Camera-type eye (tissue), 1 donor: ENCODE measurements at places on chromosomes 1 and 21. TPM values are rescaled to one million over a fixed set of nuclear protein-coding genes. Genes with fewer than 3 reads are reported as not detected.

CELA2B gene
- total RNA-seq, result not detected

NBPF20 gene
- total RNA-seq, result 7.6 TPM

SYPL2 gene
- 5.3 TPM for total RNA-seq

EPHA2 gene
- 84.2 TPM for total RNA-seq

SPRR3 gene
- total RNA-seq, result not detected

KRTAP19-1 gene
- not detected for total RNA-seq

CATSPERE gene
- 3.8 TPM for total RNA-seq

ZNF496 gene
- total RNA-seq, result 46.9 TPM

GJA4 gene
- total RNA-seq, result 18.1 TPM

PRAMEF27 gene
- not detected for total RNA-seq

IFNLR1 gene
- 1.6 TPM for total RNA-seq

KPRP gene
- not detected for total RNA-seq
